NCI-H2029 treated with DMSO at 0.1 percent for 48 hours (cell line): ENCODE measurements at places on chromosomes 3 and 15.

DNA sequence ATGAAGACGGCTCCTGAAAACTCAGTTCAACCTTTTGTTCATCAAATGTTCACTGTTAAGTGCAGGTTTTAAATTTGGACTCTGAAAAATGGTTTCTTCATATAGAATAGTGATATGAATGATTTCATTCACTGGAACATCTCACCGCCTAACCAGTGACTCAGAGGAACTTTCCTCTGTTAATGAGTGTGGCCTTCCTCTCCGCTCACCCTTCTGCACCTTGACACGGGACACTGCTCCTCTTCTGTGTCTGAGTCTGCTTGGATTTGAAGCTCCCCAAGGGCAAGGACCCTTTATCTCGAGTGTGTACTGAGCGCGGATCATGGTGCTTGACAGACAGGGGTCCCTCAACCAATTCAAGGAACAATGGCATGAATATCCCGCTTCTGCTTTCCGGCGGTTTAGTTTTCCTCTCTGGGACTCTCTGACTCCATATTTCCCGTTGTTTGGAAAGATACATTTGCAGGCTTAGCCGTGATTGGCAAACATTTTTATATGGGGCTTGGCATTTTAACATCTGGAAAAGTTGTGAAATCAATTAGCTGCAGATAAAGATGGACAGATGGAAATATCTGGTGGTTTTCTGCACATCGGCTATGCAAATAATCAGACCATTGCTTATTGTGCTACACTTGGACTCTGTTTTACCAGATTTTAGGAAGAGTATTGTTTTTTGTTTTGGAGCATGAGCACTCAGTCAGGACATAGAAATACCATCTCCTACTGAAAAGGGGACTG lies 20.9 kb downstream of the KBTBD8 start:
- no peak for DNase-seq

- no peak for DNase-seq
Measured at GRCh38 chr15:93029214-93029835, 59.7 kb downstream of the RGMA start.

DNA sequence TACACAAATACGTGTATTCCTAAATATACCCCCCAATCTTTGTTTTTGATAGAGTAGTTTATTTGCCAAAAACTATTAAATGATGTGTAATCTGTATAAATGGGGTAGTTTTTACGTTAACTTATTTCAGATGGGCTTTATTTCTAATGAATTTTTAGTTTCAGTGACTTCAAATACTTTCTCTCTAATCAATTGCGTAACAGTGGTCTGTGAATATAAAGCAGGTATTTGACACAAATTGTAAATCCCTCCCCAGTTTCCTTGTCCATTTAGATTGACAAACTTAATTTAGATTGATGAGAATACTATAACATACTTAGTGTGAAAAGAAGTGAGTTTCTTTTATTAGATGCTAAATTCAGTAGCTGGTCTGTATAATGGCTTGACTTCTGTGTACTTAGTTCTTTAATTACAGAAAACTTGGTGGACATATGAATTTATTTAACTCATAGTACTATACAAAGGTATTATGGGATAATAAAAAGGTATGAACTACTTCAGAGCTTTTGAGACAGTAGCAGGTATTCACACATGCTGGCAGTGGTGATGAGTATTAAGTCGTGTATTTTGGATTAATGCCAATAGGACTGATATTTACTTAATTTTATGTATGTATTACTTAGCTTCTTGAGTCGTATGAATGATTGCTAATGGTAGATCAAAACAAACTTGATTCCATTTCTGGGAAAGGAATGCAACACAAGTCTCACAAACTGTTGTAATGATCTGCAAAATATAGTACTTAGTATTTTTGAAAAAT lies 81.6 kb downstream of the STT3B start:
- DNase-seq: peak; percentile 67

DNA sequence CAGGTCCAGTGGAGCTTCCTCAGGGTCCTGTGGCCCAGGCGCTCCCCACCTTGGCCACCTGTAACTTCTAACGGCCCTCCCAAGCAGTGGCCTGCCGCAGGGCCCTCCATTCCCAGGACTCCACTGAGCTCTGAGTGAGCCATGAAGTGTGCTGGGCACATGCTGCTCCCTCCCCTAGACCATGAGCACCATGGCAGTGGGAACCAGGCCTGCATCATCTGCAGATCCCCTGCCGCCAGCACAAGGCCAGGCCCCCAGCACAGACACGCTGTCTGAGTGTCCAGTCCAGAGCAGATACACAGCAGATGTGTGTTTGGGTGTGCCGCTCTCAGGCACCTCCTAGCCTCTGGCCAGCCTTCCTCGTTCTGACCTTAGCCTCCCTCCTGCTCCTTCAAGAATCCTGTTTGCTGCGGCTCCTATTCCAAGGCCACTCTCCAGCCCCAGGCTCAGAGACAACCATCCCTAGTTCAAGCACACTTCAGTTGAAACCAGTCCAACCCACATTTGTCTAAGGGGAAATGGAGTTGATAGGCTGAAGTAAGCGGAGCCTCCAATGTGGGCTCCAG lies 7.0 kb upstream of the KLF15 start:
- no peak for DNase-seq

DNA sequence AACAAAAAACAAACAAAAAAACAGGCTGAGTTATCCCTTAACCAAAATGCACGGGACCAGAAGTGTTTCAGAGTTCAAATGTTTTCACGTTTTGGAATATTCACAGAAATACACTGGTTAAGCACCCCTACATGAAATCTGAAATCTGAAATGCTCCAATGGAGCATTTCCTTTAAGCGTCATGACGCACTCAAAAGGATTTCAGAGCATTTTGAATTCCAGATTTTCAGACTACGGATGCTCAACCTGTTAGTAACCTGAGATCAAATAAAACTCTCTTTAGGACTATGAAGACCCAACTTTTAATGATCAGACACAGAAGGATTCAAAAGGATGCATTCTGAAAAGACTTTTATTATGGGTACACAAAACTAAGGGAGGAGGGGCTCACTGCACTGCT lies 9.6 kb downstream of the CLPX start:
- no peak for DNase-seq

DNA sequence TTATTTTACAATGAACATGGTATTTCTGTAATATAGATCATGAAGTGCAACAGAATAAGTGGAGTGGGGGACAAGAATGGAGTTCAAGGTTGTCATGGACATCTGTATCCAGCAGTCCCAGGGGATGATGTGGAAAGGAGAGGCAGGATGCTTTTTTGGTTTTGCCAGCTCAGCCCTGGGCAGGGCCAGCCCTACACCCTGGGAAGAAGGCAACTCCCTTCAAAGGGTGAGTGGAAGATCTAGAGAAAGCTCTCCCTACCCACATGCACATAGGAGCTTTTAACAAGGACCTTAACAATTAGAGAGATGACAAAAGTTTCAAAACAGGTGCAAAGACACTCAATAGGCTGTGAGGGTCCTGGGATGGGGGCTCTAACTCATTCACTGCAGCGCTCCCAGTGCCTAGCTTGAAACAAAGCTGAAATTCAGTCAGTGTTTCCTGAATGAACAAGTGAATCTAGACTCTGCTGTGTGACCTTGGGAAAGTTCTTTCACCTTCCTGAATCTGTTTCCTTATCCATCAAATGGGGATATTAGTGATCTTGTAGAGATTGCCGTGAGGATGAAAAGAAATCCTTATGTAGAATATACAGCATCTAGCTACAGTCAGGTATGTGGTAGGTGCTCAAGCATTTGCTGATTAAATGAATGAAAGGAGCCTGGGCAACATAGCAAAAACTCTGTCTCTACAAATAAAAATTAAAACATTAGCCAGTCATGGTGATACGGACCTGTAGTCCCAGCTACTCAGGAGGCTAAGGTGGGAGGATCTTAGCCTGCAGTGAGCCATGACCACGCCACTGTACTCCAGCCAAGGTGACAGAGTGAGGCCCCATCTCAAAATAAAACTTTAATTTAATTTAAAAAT lies 14.3 kb downstream of the BHLHE40 start:
- no peak for DNase-seq

GRCh38 chr3:188432802-188433520 lies 279.0 kb downstream of the LPP start:
- DNase-seq: no peak

GRCh38 chr3:12394569-12395271 lies 89.6 kb upstream of the TSEN2 start:
- DNase-seq: no peak

- no peak for DNase-seq
Measured at GRCh38 chr3:79018265-79018664, 749.5 kb downstream of the ROBO1 start.

DNA sequence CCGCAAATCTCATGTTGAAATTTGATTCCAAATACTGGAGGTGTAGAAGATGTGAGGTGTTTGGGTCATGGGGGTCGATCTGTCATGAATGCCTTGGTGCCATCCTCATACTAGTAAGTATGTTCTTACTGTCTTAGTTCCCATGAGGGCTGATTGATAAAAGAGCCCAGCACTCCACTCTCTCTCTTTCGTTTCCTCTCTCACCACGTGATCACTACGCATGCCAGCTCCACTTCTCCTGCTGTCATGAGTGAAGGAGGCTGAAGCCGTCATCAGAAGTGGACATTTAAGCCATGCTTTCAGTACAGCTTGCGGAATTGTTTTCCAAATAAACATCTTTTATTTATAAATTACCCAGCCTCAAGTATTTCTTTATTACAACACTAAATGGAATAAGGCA lies 6.1 kb downstream of the OR5H15 start:
- DNase-seq: peak; percentile 10

- DNase-seq: no peak
Measured at GRCh38 chr15:58771621-58772250, 634 bp downstream of the MINDY2 start.

- DNase-seq: peak; percentile 2
Measured at GRCh38 chr3:142888099-142888480, 793 bp downstream of the PCOLCE2 start.

DNA sequence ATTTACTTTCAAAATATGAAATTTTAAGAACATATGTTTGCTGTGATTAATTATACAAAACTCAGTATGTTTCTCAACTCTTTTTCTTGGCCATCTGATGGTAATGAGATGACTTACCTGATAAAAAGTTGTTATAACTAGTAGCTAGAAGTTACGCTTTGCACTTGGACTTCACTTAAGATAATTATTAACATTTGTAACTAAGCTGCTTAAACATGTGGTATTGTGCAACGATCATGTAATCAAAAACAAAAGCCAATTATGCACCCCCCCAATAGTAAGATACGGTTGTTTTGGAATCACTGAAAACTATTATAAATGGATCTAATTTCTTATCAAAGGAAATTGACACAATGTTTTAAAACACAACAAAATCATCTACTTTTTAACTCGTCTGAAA lies 342.9 kb downstream of the CNTN3 start:
- no peak for DNase-seq

- DNase-seq: no peak
Measured at GRCh38 chr3:77699125-77699691, 659.3 kb downstream of the ROBO2 start.

- no peak for DNase-seq
Measured at GRCh38 chr3:46395210-46395661, 11.6 kb downstream of the CCR5AS start.

DNA sequence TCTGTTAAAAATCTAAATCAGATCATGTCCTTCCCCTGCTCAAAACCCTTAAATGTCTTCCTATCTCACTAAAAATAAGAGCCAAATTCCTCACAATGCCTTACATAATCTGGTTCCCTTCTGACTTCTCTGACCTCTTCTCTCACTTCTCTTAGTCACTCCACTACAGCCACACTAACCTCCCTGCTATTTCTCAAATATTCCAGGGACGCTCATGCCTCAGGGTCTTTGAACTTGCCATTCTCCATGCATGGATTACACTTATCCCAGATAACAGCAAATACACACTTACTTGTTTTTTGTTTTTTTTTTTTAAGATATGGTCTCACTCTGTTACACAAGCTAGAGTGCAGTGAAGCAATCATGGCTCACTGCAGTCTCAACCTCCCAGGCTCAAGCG lies 8.5 kb downstream of the TP53BP1 start:
- no peak for DNase-seq

DNA sequence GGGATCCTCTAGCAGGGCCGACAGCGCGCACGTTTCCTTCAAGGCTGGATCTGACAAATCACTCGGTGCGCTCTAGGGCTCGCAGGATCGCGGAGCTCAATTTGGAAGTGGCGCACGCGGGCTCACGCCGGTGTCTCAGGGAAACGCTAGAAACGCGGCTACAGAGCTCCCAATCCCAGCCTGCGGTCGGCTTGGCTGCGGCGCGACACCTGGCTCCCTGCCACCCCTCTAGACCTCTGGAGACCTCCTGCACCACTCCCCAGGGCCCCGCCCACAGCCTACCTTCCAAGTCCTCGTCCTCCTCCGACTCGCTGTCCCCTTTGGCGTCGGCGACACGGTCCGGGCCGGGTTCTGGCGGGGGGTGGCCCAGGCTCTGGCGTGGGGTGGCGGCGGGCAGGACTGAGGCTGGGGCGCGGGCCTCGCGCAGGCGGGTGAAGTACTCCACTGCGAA lies 596 bp downstream of the PRKAR2A start:
- peak; percentile 68 for DNase-seq
